ENCODE measurements at places on chromosomes 13 and 19.

- no peak for DNase-seq
These were observed 794.3 kb downstream of the LIG4 start for GRCh38 chr13:107421028-107421427.

- DNase-seq = peak; percentile 58
These were observed 116.0 kb upstream of the RNF113B start for GRCh38 chr13:98293103-98293502.

DNA sequence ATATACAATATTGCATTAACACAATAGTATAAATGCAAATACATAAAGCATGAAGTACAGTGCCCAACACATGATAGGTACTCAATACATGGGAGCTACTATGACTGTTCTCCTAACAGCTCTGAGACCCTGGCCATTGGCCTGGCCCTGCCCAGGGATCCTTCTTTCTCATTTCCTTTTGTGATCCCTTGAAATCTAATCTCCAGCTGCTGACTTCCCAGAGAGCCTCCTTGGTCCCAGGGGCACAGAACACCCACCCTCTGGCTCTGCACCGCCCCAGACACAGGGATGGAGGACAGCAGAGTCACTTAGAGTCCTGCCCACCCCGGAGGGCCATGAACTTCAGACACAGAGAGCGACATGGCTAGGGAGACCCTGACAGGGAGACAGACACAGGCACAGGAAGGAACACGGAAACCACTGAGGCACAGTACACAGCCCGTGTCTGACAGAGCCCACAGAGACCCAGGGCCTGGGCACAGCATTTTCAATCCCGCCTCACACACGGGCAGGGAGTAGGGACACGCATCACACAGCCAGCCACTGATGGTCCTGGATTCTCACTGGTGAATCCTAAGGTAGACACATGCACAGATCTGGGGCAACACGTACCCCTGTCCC, 4.2 kb upstream of the SYCN start:
- DNase-seq = no peak

DNA sequence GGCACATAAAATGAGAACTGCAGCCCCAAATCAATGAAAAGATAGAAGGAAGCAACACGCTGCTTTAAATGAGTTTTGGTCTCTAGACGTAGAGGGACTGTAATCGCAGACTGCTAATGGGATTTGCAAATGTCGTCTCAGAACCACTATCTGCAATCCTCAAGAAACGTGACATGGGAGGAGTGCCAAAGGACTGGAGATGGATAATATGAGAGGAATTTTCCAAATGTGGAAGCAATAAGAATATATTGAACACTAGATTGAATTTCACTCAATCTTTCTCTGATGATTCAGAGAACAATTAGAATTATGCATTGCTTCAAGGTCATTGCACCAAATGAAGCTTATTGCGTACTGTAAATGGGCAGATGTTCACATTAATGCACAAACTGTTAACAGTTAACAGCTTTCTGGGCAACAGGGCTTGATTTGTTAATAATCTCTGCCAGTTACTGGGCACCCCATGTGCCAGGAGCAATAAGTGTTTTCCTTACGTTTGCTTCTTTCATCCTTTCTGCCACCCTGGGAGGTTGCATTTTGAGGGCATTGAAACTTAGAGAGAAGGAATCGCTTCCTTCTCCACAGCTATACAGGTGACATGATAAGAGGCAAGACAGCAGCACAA, 62.8 kb upstream of the WASF3 start:
- DNase-seq = no peak

DNA sequence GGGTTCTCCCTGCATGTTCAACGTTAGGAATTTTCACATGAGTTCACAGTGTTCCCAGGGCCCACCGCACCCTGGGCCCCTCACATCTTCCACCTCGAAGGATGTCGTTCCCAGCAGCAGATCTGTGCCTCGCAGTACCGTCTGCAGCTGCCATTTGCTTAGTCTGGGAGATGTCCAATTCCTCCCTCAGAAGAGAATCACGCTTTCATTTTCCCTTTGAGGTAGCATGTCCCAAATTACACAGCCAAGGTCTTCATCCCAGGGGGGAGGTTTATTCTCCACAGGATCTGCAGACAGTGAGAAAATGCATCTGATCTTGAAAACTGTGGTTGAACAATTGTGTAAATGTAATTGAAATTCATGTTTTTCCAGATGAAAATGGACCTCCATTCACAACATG, 150.2 kb downstream of the DCT start:
- DNase-seq = no peak

DNA sequence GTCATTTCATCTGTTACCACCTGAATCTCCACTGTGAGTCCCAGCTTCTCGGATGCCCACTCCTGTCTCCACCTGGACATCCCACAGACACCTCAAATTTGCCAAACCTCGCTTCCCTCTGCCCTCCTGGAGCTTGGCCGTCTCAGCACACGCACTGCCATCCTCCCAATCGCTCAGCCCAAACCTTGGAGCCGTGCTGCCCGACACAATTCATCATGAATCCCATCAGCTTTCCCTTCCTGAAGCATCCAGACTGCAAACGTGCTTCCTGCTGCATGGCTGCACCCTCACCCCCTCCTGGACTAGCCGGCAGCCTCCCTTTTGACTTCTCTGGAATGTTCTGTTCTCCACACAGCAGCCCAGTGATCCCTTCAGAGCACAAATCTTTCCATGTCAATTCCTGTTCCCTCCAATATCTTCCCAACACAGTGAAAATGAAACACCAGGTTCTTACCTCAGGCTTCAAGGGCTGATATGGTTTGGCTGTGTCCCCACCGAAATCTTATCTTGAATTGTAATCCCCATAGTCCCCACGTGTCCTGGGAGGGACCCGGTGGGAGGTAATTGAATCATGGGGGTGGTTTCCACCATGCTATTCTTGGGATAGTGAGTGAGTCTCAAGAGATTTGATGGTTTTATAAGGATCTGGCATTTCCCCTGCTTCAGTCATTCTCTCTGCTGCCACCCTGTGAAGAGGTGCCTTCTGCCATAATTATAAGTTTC, 1.1 kb upstream of the PROZ start:
- DNase-seq = no peak

DNA sequence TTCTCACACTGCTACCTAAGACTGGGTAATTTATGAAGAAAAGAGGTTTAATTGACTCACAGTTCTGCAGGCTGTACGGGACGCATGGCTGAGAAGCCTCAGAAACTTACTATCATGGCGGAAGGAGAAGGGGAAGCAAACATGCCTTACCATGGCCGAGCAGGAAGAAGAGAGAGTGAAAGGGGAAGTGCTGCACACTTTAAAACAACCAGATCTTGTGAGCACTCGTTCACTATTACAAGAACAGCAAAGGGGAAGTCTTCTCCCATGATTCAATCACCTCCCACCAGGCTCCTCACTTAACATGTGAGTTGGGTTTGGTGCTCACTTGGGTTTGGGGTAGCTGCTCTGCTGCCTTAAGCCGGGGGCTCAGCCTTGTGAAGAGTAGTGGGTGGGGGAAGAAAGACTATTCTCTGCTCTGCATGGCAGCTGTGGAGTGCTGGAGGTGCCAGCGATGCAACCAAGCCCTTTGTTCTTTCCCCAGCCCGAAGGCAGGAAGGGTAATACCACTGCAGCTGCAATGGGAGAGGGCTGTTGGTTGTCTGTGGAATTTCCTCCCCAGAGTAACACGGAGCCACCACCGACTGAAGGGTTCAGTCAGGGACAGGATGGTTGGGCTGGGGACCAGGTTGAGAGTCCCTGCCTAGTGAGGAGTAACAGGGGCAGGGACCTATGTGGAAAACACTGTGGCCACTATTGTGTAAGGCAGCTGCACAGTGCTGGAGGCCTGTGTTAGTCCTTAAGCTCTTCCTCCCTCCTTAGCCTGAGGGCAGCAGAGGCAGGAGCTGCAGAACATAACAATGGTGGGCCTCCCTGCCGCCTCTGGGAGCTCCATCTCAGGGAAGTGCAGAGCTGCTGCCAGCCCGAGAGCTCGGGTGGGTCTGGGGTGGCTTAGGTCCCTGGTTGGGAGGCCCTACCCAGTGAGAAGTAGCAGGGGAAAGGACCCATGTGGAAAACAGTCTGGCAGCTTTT, 1262.5 kb downstream of the EFNB2 start:
- no peak for DNase-seq
